ENCODE measurements at places on chromosomes 4 and X. TPM values are rescaled to one million over a fixed set of nuclear protein-coding genes. Genes with fewer than 3 reads are reported as not detected.

GRCh38 chr4:40515398-40516293 is 114.0 kb downstream of the RBM47 start:
- H3K27me3 ChIP-seq, result no peaks in the 10 kb centered on the region
- DNase-seq, result peak; percentile 54
- no peaks in the 10 kb centered on the region for H3K36me3 ChIP-seq
- H3K4me3 ChIP-seq, result no peak overlapping the region

Gene NMU
- 47.5 TPM for total RNA-seq

DNA sequence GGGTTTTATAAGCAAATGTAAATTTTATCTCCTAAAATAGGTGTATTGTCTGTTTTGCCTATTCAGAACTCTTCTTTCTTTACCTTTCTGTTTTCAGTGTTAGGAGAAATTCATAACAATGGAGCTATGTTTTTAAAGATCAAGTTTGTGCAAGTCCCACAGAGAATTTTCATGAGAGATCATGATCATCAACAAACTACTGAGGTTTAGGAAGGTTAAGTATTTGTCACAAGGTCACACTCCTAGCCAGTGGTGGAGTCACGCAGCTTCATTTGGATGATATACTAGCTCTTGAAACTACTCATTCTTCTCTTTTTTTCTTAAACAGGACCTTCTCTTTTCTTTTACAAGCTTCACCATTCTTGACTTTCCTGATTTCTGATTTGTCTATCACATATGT is 892.6 kb upstream of the FRG1 start:
- peak overlapping the region; percentile 88 for H3K27ac ChIP-seq
- no peak overlapping the region for H3K4me3 ChIP-seq
- H3K4me1 ChIP-seq, result peaks cover 40% of the 10 kb centered on the region
- H3K27me3 ChIP-seq, result no peaks in the 10 kb centered on the region
- no peaks in the 10 kb centered on the region for H3K36me3 ChIP-seq
- no peak for DNase-seq

DNA sequence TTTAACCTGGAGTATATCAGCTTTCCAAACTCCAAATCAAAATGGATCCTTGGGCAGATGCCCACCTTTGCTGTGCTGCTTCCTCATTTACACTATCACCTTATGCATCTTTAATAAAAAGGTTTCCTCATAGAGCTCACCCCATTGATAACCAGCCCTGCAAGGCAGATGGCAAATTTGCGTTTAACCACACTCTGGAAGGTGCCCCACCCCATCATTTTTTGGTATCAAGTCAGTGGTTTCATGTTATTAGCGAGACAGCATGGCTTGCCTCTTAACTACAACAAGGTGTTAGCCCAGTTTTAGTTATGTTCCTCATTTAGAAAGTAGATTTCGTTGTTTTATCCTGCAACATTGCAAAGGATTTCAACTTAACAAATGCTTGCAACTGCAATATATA is 214.0 kb upstream of the WDFY3 start:
- no peaks in the 10 kb centered on the region for H3K4me1 ChIP-seq
- H3K27ac ChIP-seq, result no peak overlapping the region
- no peak overlapping the region for H3K4me3 ChIP-seq
- H3K27me3 ChIP-seq, result no peaks in the 10 kb centered on the region

GRCh38 chr4:25552580-25553271 is 102.9 kb upstream of the SLC34A2 start:
- no peaks in the 10 kb centered on the region for H3K4me1 ChIP-seq
- DNase-seq, result no peak
- no peak overlapping the region for H3K4me3 ChIP-seq
- H3K27ac ChIP-seq, result no peak overlapping the region
